ENCODE measurements at places on chromosomes 12 and 14.

- DNase-seq: no peak
Measured at GRCh38 chr12:127592245-127592644, 674.7 kb upstream of the TMEM132C start.

- peak; percentile 61 for DNase-seq
Measured at GRCh38 chr12:111462210-111462769, 56.6 kb downstream of the SH2B3 start.

DNA sequence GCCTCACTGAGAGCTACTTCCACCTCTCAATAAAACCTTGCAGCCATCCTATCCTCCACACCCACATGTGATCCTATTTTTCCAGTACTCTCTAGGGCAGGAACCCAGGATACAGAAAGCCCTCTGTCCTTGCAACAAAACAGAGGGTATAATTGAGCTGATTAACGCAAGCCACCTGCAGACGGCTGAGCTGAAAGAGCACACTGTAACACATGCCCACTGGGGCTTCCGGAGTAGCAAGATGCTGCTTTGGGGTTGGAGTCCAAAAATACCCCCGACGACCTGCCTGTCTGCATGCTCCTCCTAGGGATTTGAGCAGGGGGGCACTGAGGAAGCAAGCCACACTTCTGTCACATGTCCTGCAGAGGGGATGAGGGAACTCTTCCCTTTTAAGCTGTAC lies 401.1 kb upstream of the FOXG1 start:
- no peak for DNase-seq

DNA sequence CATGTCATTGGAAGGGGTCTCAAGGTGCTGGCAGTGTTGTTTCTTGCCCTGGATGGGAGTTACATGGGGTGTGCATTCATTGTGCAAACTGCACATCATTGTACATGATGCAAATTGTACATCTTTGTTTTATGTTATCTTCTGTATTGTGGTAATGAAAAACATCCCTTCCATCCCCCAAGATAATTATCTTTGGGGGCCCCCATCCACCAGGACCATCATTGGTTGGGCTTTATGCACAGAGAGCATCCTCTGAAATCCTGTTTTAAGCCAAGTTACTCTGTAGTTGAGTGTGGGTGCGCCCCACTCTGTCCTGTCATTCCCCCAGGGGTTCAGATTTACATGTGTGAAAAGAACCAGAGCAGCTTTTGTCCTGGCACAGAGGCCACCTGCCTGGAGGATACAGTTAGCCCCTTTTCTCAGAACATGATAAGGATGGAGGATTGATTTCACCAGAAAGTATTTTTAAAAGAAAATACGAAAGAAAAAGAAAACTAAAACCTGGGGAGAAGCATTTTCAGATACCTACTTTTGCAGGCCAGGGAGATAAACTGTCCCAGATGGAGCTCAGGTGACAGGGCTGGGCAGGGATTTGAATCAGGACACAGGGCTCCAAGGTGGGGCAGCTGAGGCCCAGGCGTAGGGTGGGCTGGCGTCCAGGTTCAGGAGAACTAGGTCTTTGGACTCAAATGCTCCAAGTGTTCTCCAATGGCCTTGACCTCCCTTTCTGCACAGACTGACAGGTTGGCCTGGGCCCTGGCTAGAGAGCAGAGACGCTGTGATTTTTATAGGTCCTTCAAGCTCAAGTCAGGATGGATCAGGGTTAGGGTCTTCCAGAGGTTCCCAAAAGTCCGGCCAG lies 17.2 kb downstream of the WSCD2 start:
- no peak for DNase-seq

DNA sequence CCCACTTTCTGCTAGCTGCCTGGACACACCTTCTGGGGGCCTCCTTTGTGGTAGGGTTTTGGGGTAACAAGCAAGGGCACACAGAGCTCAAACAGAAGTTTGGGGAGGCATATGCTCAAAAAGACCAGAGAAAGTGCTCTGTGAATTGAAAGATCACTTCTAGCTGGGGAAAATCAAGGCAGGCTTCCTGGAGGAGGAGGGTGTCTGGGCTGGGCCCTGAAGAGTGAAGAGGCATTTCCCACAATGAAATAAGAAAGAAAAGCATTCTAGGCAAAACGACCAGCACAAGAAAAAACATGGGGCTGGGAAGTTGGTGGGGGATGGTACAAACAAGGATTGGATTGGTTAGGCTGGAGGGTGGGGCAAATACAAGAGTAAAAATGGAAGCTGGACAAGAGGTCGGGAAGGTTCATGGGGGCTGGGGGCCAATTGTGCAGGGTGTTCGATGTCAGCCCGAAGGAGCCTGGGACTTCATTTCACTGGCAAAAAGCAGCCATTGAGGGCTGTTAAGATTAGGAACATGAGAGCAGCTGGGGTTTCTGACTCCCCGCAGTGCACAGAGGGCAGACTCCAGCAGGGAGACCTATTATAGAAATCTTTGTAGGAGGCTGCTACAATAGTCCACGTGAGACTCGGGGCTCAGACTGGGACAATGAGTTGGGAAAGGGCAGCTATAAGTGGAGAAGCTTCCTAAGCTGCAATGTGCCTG lies 51.5 kb upstream of the CMKLR1 start:
- no peak for DNase-seq

- peak; percentile 47 for DNase-seq
Measured at GRCh38 chr14:24411443-24412389, 12.9 kb downstream of the NYNRIN start.

- DNase-seq: no peak
Measured at GRCh38 chr12:85872497-85873091, 1.5 kb upstream of the NTS start.

- no peak for DNase-seq
Measured at GRCh38 chr14:77276295-77276935, 5.4 kb upstream of the NGB start.

GRCh38 chr14:80364274-80364673 lies 153.0 kb upstream of the DIO2 start:
- DNase-seq: peak; percentile 35

GRCh38 chr14:104925214-104925854 lies 655 bp downstream of the PLD4 start:
- no peak for DNase-seq

- DNase-seq: peak; percentile 77
Measured at GRCh38 chr12:22100958-22101748, 55.1 kb downstream of the CMAS start.

GRCh38 chr12:80936353-80936641 lies 1.4 kb downstream of the LIN7A start:
- peak; percentile 7 for DNase-seq

GRCh38 chr12:108852674-108853309 lies 4.6 kb downstream of the SSH1 start:
- no peak for DNase-seq

GRCh38 chr12:129339336-129339735 lies 486.1 kb downstream of the GLT1D1 start:
- DNase-seq: no peak

DNA sequence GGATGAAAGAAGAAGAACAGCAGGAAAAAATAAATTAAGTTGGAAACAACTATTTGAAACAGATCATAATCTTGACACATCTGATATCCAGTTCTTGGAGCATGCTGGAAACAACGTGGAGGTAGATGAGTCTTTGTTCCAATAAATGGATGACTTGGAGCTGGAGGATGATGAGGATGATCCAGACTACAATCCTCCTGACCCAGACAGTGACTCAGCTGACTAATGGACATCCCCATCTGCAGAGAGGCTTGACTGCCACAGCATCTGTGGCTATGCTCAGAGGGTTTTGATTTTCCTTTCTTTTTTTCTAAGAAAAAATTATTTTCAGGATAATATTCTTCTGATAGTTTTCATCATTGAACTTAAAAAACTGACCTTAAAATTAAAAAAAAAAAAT lies 6.2 kb upstream of the ZDHHC17 start:
- no peak for DNase-seq

GRCh38 chr12:102769323-102769916 lies 147.6 kb downstream of the PAH start:
- DNase-seq: peak; percentile 78

- DNase-seq: no peak
Measured at GRCh38 chr12:130762319-130762675, 46.2 kb upstream of the RIMBP2 start.

DNA sequence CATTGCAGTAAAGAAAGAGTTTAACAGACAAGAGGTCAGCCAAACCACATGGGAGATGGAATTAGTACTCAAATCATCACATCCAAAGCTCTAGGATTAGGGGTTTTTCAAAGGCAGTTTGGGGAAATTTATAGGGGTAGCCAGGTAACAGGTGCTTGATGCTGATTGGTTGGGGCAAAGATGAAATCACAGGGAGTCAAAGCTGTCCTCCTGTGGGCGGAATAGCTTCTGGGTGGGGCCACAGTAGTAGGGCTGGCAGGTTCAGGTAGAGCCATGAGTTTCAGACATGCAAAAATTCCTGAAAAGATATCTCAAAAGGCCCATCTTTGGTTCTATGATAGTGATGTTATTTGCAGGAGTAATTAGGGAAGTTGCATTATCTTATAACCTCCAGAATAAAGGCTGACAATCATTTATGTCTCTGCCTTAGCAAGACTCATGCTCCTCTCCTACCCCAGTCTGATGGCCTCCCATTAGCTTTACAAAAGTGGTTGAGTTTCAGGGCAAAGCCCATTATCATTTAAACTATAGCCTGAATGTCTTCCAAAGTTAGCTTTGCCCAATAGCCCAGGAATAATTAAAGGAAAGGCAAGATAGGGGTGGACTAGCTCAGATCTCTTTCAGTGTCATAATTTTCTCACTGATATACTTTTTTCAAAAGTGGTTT lies 42.1 kb upstream of the CNTN1 start:
- DNase-seq: no peak

DNA sequence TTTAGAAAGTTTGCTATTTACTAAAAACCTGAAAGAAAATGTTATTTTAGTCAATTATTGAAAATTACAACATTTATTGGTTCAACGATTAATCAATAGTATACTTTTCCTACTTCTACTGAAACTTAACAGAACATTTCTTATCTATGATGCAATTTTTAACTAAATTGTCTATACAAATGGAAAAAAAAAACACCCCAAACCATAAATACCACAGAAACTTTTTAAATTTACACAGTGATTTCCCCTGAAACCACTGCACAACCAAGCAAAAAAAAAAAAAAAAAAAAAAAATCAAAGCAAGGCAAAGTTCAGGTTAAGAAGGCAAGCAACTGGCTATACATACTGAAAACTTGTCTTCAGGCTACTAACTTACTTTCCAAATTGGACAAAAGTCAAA lies 71.9 kb upstream of the POC1B start:
- DNase-seq: no peak

DNA sequence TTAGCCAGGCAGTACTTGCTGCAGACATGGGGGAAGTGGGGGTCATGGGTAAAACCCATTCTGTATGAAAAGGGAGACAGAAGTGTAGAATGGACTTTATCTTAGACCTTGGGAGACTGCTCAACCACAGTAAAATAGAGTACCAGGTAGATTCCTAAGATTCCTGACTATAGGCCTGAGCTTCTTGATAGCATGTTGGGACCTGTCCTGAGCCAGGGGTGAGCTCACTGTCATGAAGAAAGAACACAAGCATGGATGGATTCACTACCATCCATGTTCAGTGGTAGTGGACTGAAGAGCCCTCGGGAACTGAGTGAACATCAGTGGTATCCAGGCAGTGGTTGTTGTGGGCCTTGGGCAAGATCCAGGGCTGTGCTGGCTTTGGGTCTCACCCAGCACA lies 1003.8 kb downstream of the TMTC2 start:
- DNase-seq: no peak

DNA sequence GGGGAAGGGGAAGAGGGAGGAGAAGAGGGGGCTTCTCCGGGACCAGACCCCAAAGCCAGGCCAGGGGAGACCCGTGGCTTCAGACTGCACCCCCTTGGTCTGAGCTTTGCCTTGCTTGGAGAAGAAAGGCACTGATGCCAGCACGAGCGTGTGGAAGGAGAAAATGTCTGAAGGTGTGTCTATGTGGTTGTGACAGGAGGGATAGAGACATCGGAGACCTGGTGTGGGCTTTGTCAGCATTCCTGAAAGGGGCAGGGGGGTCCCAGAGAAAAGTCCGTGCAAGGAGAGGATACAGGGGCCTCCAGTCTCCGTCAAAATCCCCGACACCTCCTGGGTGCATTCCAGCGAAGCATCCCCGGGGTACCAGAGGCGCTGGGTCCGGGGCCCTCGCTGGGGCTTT lies 139.0 kb upstream of the LHX5 start:
- no peak for DNase-seq

GRCh38 chr14:28656704-28657255 lies 109.8 kb upstream of the FOXG1 start:
- DNase-seq: no peak

GRCh38 chr12:70883855-70884254 lies 36.7 kb downstream of the PTPRR start:
- DNase-seq: no peak

- DNase-seq: peak; percentile 41
Measured at GRCh38 chr14:95533822-95534221, 1.0 kb upstream of the GLRX5 start.

- DNase-seq: no peak
Measured at GRCh38 chr14:82251494-82251893, 717.8 kb upstream of the SEL1L start.

Data from trophoblast cell (in vitro differentiated cells and primary cell).